Activated T-cell treated with anti-CD3 and anti-CD28 coated beads, Interleukin-2, amount 50 U/mL, for 4 hours (primary cell): ENCODE measurements at places on chromosomes 12 and 14. TPM values are rescaled to one million over a fixed set of nuclear protein-coding genes. Genes with fewer than 3 reads are reported as not detected.

DNA sequence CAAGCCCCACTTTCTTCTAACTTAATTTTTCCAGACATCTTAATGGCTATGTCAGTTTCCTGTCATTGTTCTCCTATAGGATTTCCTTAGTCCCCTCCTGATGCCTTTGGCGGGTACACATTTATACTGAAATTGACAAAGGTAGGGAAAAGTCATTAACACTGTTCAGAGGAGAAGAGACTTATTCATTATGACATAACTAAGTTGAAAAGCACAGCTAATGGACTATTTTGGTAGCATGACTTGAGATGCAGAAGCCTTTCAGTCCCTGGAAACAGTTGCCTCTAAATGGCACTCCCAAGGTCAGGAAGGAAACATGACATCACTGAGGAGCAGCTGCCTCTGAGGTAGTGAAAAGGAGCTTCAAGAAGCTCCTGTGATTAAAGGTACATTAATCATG is 317.5 kb upstream of the KITLG start:
- DNase-seq: no peak

DNA sequence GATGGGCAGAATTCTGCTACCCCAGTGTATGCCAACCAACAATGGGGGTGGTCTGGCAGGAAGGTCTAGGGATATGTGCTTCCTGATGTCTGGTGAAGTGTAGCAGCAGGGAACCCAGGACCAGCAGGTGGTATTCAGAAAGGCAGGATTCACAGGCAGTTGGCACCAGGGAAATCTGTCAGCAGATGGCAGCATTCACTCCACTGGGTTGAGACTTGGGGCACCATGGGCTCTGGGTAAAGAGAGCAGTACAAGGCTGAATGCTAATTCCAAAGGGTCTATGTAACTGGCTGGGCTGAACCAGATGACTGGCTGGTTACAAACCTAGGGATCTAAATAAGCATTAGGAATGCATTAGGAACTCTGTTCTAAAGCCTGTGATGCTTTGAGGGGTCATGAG is 466.9 kb upstream of the STXBP6 start:
- no peak for DNase-seq

DNA sequence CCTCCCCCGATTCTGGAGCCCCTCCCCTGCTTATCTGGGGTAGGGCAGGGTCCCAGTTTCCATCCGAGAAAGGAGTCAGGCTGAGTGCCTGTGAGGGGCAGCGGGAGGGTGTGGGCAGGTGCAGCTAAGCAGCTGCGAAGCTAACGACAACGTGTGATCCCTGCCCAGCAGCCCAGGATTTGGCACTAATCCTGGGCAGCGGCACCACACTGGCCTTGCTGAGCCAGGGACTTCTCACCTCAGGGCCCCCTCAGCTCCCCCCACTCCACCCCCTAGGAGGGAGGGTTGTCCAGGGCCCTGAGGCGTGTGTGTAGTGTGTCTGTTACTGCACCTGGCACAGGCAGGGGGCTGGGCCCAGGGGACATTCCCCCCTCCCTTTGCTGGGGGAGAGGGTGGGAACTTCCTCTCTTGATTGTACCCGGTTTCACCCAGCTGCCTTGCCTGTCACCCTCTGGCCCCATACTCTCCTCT is 1.8 kb downstream of the SMIM41 start:
- DNase-seq: no peak

- no peak for DNase-seq
Measured at GRCh38 chr12:4974217-4974616, 64.5 kb downstream of the KCNA1 start.

GRCh38 chr12:132874175-132874574 is 13.2 kb downstream of the CHFR start:
- no peak for DNase-seq

DNA sequence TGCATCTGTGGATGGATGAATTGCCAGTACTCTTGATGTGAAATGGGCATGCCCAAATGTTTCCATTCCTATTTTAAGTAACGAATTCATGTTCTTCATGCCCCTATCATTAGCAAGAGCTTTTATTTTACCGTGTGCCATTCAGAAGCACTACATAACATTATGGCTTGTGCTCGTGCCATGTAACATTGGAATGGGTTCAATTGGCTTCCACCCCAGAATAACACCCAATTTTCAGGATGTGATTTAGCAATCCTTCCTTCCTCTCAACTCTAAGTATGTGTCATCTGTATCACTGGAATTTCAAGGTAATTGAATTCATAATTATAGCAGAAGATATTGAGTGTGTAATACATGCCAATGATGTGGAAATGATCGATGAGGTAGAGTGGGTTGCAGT is 145.8 kb upstream of the TMPO start:
- no peak for DNase-seq

GRCh38 chr14:100293497-100294212 is 12.6 kb downstream of the SLC25A29 start:
- DNase-seq: no peak

DNA sequence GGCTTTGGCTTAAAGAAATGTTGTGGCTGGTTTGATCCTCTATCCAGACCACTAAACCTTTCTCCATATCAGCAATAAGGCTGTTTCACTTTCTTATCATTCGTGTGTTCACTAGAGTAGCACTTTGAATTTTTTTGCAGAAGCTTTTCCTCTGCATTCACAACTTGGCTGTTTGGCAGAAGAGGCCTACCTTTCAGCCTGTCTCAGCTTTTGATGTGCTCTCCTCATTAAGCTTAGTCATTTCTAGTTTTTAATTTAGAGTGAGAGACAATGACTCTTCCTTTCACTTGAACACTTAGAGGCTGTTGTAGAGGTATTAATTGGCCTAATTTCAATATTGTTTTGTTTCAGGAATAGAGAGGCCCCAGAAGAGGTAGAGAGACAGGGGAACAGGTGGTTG is 13.8 kb downstream of the KCNMB4 start:
- DNase-seq: no peak

DNA sequence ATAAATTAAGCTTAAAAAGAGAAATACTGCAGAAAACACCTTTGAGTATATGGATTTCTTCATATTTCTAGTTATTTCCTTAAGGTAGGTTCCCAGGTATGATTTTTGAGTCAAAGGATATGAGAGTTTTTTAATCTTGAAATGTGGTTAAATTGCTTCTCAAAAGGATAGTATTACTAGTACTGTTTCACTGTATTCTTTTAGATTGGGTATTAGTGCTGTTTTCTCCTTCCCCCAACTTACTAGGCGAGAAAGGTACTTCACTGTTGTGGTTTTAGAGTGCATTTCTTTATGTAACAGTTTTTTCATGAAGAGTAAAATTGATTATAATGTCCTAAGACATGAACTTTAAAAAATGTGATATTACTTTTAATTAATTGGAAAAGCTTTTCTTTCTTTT is 13.5 kb downstream of the FRS2 start:
- no peak for DNase-seq

SLC25A47 gene
- total RNA-seq: not detected

ST8SIA1 gene
- total RNA-seq: 1.5 TPM

TDRD9 gene
- 1.1 TPM for total RNA-seq

BBOF1 gene
- 1.5 TPM for total RNA-seq

DNA sequence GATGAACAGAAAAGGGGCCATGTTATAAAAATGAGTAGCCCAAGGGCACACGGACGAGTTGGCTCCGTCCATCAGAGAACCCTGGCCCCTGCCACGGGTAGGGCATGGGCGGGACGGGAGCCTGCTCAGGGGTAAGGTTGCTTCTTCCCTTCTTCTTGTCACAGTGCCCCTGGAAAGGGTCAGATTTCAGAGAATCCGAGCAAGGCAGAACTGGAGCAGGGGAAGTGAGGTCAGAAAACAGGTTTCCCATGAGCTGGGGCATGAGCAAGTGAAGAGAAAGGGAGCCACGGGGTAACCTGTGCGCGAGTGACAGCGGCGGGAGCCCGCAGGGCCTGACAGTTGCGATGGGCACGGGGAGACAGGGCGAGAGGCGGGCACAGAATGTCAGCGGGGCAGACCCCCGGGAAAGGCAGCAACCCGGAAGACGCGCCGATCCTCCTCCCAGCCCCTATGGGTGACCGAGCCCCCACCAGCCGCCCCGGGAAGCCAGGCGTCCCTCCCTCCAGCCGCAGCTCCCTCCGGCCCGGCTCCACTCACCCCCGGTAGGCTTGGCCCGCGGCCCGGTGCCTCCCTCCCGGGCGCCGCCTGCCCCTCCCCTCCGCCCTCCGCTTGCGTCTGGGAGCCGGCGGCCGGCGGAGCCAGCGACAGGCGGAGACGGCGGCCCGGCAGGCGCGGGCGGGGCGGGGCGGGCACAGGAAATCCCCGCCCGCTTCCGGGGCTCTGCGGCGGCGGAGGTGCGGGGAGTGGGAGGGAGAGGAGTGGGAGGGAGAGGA is at the start of gene ZNF641:
Gene ZNF641 (minus strand): TSS at position 671 of the 773 bp plus-strand sequence. CDS start 2,829 bp downstream, outside the sequence.
- peak; percentile 78 for DNase-seq

PMEL gene
- total RNA-seq: 0.41 TPM

GRCh38 chr12:116771651-116772050 is 33.5 kb downstream of the RNFT2 start:
- no peak for DNase-seq

GRCh38 chr12:129372876-129373275 is 519.6 kb downstream of the GLT1D1 start:
- DNase-seq: no peak

DNA sequence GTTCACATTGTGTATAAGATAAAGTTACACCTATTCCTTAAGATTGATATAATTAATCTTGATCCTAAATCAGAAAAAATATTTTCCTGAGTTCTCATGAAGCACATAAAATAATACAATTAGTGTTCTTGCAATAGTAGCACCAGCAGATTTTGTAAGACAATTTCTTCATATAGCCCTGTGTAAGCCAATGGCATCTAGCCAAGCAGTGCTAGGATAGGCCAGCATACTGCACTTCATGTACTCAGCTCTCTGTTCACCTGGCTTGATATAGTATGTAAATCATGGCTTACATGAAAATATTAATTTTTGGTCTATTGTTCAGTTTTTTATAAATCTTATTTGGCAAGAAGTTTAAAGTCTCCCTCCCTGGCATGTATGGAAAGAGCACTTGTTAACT is 1.9 kb downstream of the KLRF2 start:
- no peak for DNase-seq

TMEM119 gene
- total RNA-seq: 0.08 TPM

- DNase-seq: no peak
Measured at GRCh38 chr14:97138801-97139200, 341.6 kb downstream of the VRK1 start.

MIPOL1 gene
- 0.10 TPM for total RNA-seq

GRCh38 chr14:103501921-103502669 is 20.5 kb downstream of the CKB start:
- no peak for DNase-seq

CD4 gene
- total RNA-seq: 51.4 TPM

LBHD2 gene
- total RNA-seq: not detected

DNA sequence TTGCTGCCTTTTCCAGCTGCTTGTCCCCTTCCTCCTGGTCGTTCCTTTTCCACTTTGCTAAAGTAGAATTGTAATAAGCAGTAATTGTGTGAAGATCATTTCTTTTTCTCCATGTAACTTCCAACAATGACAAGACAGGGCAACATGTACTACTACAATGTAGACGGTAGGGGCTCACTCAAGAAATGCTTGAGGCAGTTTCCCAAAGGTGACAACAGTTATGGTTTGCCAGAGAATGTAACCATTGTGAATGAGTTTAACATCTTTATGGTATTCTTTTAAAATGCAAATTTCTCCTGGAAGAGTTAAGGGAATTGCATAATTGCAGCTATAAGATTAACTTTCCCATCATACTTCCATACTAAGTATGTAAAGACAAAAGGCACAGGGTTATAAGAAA is 23.8 kb upstream of the PHLDA1 start:
- DNase-seq: no peak

- DNase-seq: no peak
Measured at GRCh38 chr12:26340649-26341048, 145.3 kb downstream of the SSPN start.

SOAT2 gene
- total RNA-seq: 0.32 TPM

DNA sequence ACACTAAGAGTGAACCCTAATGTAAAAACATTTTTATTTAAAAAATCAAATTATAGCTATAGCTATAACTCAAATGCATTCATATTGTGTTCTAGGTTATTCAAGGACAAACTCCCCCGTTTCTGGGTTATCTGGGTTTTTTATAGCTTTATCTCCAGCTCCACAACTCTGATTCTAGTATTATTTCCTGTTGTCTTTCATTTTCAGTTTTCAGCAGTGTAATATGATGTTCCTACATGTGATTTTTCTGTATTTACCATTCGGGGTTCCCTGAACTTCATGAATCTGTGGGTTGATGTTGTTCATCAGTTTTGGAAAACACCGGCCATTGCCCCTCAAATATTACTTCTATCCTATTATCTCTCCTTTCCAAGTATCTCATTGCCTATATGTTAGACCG is 221.9 kb upstream of the FOXN3 start:
- no peak for DNase-seq

DNA sequence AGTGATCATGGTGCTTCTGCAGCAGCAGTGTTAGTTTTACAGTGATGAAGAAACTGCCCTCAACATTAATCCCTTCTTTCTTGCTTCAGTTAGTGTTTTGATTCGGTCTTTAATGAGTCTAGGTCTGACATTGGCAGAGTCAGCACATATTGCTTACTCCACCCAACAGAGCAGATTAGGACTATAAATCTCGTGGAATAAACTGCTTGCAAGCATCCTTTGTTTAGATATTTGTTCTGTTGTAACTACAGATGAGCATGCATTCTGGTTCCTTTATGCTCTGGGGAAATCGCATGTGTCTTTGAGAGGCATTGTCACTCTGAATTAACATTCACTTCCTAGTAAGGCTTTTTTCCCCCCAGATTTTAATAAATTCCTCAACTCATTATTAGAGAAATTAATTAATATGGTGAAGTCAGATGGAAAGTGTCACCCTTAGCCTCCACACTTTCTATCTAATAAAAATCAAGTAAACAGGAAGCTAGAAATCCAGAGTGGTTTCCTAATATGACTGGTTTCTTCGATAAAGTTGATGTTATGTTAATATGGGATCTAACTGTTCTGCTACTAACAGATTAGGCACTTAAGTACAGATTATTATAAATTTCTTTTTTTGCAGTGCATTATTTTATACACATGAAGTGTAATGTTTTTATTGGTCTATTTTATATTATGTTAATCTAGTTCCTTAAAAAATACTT is 86.2 kb upstream of the SSTR1 start:
- no peak for DNase-seq

GRCh38 chr14:104342435-104343293 is 204.3 kb downstream of the KIF26A start:
- no peak for DNase-seq

GRCh38 chr12:43332977-43333640 is 218.9 kb downstream of the ADAMTS20 start:
- no peak for DNase-seq

GRCh38 chr12:50081096-50081808 is 3.9 kb upstream of the SMARCD1 start:
- no peak for DNase-seq

STYK1 gene
- total RNA-seq: 0.32 TPM

TTC6 gene
- not detected for total RNA-seq

- DNase-seq: no peak
Measured at GRCh38 chr14:99136401-99136800, 135.6 kb downstream of the BCL11B start.
